ENCODE measurements at places on chromosomes 13 and 19. TPM values are rescaled to one million over a fixed set of nuclear protein-coding genes. Genes with fewer than 3 reads are reported as not detected.

ZNF625 gene
- 0.39 TPM for polyA plus RNA-seq

OR7C1 gene
- polyA plus RNA-seq = not detected

TNNI3 gene
- not detected for polyA plus RNA-seq

KLK4 gene
- not detected for polyA plus RNA-seq

MZT1 gene
- 7.8 TPM for polyA plus RNA-seq

NKPD1 gene
- polyA plus RNA-seq = 0.20 TPM

F2RL3 gene
- not detected for polyA plus RNA-seq

TMEM238 gene
- polyA plus RNA-seq = 1.9 TPM

RNF17 gene
- not detected for polyA plus RNA-seq

MATK gene
- 142 TPM for polyA plus RNA-seq

TJP3 gene
- polyA plus RNA-seq = 16.2 TPM

ZFP36 gene
- 355 TPM for polyA plus RNA-seq

CEACAM4 gene
- not detected for polyA plus RNA-seq

GIPR gene
- polyA plus RNA-seq = 0.21 TPM

PDE4A gene
- 7.5 TPM for polyA plus RNA-seq

PRKCG gene
- polyA plus RNA-seq = not detected

ETV2 gene
- 1.4 TPM for polyA plus RNA-seq

SOX1 gene
- polyA plus RNA-seq = not detected
